NCI-H446 (cell line): ENCODE measurements at places on chromosomes 5 and 9.

DNA sequence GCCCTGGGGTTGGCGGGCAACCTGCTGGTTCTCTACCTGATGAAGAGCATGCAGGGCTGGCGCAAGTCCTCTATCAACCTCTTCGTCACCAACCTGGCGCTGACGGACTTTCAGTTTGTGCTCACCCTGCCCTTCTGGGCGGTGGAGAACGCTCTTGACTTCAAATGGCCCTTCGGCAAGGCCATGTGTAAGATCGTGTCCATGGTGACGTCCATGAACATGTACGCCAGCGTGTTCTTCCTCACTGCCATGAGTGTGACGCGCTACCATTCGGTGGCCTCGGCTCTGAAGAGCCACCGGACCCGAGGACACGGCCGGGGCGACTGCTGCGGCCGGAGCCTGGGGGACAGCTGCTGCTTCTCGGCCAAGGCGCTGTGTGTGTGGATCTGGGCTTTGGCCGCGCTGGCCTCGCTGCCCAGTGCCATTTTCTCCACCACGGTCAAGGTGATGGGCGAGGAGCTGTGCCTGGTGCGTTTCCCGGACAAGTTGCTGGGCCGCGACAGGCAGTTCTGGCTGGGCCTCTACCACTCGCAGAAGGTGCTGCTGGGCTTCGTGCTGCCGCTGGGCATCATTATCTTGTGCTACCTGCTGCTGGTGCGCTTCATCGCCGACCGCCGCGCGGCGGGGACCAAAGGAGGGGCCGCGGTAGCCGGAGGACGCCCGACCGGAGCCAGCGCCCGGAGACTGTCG lies 976 bp downstream of the RXFP3 start:
- no peak for DNase-seq

GRCh38 chr5:125301711-125302110 lies 555.3 kb upstream of the ZNF608 start:
- no peak for DNase-seq

- peak; percentile 29 for DNase-seq
Observed at GRCh38 chr9:70020991-70021571, 22.6 kb upstream of the MAMDC2 start.

GRCh38 chr5:172939611-172940267 lies 19.5 kb upstream of the RPL26L1 start:
- peak; percentile 2 for DNase-seq

GRCh38 chr5:170691657-170692056 lies 91.9 kb upstream of the GABRP start:
- no peak for DNase-seq

- DNase-seq = no peak
Observed at GRCh38 chr5:151092762-151093161, 11.9 kb upstream of the TNIP1 start.

- DNase-seq = no peak
Observed at GRCh38 chr5:54533541-54534190, 16.1 kb downstream of the SNX18 start.

DNA sequence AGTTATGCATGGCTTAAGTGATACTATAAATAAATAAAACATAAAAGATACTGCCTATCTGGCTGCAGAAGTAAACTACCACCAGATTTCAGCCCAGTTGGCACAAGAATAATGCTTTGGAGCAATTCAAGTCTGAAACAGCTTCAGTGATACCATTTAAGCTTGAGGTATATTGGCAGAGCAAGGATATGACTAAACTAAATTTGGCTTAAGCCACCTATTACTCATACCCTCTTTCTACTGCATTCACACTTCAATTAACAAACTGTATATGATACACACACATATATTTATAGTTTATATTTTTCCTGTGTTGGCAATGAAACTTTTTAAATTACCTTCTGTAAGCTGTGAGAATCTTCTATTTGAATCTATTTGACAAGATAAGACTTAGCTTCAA lies 431.9 kb downstream of the ANXA1 start:
- DNase-seq = peak; percentile 64

DNA sequence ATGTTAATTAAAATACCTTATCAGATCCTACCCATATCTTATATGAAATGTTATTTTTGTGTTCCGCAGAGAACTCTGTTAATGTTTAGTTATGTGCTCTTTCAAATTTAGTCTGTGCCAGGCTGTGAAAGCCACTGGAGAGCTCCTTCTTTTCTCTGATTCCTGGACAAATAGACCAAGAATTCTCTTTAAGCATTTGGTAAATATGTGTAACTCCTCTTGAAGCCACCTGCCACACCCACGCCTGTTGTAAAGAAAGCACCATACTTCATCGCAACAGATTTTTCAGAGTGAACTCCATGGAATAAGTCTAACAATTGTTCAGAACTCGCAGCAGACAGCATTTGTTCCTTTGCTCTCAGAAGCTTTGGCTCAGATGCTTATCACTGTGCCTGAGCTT lies 301.1 kb downstream of the FAM170A start:
- no peak for DNase-seq

- DNase-seq = peak; percentile 62
Observed at GRCh38 chr5:25119650-25120049, 474.9 kb upstream of the CDH10 start.

DNA sequence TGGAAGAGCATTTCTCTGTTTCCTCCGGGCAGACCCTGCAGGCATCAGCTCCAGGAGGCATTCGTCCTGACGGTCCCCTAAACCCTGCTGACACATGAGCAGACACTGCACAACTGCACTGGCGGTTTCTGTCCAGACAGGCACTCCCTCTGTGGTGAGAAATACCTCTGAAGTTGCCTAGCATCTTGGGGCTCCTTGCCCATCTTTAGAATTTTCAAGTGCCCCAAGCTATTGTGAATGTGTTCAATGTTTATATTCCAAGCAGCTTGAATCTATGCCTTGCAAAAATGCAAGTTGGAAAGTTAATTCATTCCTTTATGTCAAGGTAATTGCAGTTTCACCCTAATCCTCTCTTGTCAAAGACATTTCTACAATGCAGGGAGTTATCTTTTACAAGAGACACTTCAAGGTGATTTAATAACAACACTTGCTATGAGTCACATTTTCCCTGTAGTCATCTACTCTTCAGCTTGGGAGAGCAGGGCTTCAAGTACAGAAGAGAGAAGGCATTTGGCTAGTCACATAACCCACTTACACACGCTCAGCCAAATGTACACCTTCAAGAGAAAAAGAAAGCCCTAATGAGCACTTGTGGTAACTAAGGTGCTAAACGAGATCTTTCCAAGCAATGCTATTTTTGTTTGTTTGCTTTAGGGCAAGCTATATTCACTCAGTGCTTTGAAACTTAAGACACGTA lies 302.5 kb downstream of the MLLT3 start:
- DNase-seq = no peak

- peak; percentile 10 for DNase-seq
Observed at GRCh38 chr5:172904643-172905345, 54.4 kb upstream of the RPL26L1 start.

GRCh38 chr5:173451031-173451430 lies 122.8 kb upstream of the STC2 start:
- no peak for DNase-seq

DNA sequence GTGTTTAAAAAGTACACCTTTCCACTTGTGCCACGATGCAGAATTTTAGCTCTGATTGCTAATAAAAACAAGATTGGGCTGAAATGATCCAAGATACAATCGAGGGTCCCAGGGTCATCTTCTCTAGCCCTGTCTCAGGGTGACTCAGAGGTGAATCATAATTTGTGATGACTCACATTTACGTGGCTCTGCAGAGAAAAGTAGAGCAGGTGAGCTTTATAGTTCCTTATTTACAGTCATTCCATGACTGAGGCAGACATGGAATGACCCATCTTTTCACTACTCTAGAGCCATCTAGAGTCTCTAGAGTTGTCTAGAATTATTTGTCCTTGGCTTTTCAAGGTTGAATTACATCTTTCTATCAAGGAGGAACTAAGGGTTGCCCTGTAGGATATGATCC lies 155.2 kb downstream of the GAS1 start:
- DNase-seq = no peak

DNA sequence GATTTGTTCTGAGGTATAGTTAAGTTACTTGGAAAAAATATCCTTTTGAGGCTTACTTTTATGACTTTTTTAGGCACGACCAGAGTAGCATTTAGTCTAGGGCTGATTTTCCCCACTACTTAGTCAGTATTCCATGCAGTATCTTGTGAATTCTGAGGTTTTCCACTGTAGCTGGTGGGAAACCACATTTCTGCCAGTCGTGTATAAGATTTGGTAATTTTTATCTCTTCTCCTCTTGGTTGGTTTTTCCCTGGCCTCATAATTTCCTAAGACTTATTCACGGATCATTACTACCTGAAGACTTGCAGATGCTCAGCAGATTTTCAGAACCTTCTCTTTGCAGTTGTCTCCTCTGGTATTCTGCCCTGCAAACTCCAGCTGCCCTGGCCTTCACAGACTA lies 23.5 kb downstream of the MTREX start:
- DNase-seq = no peak

DNA sequence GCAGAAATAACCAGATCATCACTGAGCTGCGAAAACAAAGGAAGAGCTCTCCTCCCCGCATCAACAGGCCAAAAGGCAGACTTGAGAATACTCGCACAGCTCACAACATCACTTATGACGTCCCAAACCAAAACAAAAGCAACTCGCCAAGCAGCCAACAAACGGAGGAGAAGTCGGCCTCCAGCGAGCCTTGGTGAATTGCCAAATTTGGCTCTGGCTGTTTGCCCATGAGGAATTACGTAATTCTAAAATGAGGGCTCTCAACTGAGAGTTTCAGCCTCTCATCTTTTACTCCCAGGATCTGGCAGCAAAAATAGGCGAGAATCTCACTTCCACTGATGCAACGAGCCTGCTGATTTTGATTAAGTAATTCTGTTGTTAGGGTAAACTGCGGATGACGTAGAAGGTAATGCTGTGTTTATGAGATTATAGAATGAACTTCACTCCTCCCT lies 51.7 kb upstream of the SEMA6A start:
- peak; percentile 96 for DNase-seq

DNA sequence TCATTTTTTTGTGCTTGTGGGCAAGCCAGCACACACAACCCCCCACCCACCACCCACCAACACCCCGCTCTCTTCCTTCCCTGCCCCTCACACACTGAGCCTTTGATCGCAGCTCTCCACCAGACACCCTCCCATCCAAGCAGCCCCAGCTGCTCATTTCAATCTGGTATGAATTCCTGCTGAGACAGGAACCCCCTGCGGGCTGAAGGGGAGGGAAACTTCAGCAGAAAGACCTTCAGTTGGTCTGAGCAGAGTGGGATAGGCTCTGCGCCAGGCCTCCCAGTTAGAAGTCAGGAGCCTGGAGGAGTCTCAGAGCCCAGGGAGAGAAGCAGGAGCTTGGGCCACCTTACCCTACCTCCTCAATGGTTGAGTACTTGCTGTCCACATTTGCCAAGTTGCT lies 7.2 kb downstream of the PCDHGC5 start:
- no peak for DNase-seq

DNA sequence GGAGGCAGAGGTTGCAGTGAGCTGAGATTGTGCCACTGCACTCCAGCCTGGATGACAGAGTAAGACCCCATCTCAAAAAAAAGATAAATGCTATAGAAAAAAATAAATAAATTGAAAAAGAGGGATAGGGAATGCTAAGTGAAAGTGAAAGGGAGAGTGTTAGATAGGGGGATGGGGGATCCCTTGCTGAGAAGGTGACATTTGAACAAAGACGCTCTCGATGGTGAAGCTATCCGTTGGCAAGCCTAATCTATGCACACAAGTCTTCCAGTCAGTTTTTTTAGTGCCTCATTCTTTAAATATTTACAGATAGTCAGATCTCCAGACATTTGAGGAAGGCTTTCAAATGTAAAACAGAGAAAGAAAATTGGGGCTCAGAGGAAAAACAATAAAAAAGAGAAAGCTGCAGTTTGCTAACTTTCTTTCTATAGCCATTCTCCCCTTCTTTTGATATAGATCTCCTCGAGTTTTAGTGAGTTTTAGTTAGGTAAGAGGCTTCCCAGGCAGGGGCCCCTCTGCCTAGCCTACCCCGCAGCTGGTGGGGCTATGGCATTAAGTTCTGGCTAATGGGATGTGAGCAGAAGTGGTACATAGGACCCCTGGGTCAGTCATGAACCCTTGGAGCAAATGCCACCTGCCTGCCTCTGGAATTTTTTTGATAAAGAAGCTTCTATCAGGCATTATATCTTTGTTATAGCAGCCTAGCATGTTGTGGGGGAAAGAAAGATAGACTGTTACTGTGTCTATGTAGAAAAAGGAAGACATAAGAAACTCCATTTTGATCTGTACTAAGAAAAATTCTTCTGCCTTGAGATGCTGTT lies 12.0 kb downstream of the GLRX start:
- DNase-seq = no peak

GRCh38 chr9:130451509-130452388 lies 7.0 kb downstream of the ASS1 start:
- DNase-seq = peak; percentile 93

DNA sequence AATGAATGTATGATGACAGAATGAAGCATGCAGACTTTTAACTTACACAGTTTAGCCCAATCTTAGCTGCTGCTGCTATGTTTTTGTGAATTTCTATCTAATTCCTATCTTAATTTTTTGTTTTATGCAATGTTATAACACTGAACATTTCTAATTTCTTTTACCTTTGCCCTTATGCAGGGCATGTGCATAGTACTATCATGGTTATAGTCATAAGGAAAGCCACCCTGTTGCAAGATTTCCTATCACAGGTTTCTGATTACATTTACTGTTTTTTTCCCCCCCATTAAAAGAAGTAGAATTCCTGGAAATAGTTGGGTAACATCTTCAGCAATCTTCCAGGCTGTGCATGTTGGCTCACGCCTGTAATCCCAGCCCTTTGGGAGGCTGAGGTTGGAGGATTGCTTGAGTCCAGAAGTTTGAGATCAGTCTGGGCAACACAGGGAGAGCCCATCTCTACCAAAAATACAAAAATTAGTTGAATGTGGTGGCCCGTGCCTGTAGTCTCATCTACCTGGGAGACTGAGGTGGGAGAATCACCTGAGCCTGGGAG lies 164.4 kb downstream of the KDM4C start:
- no peak for DNase-seq

DNA sequence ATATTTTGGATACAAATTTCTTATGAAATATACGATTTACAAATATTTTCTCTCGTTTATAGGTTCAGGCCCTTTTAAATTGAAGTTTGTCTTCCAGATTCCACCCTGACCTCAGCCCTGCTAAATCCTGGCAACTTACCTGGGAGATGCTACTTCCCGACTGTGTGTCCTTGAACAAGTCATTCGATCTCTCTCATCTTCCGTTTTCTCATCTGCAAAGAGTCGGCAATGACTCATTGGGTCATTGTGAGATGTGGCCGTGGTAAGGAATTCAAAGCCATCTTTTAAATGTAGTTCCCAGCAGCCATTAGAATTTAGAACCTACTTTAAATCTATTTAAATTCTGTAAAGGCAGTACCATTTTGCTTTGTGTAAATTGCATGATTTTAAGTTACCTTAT lies 72.5 kb downstream of the LHX2 start:
- DNase-seq = no peak

DNA sequence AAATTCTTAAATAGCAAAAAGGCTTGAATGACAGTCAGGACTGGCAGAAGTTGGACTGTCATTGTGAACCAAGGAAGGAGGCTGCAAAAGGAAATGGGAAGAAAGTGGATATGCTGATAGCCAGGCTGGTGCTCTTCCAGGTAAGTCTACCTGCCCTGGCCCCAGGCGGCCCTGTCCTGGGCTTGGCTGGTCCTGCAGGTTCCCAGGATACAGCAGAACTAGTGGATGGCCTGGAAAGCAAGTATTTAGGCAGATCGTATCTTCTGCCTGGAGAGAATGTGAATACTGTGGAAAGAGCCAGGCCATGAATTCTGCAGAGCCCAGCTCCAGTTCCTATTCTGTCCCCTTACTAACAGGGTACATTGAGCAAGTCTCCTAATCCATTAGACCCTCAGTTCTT lies 149.3 kb downstream of the SEC61B start:
- no peak for DNase-seq

GRCh38 chr5:31770998-31771397 lies 132.1 kb downstream of the PDZD2 start:
- no peak for DNase-seq
